ENCODE measurements at places on chromosomes 7 and 10.

- DNase-seq, result no peak
These were observed 311.8 kb upstream of the PRKCQ start for GRCh38 chr10:6891924-6892323.

DNA sequence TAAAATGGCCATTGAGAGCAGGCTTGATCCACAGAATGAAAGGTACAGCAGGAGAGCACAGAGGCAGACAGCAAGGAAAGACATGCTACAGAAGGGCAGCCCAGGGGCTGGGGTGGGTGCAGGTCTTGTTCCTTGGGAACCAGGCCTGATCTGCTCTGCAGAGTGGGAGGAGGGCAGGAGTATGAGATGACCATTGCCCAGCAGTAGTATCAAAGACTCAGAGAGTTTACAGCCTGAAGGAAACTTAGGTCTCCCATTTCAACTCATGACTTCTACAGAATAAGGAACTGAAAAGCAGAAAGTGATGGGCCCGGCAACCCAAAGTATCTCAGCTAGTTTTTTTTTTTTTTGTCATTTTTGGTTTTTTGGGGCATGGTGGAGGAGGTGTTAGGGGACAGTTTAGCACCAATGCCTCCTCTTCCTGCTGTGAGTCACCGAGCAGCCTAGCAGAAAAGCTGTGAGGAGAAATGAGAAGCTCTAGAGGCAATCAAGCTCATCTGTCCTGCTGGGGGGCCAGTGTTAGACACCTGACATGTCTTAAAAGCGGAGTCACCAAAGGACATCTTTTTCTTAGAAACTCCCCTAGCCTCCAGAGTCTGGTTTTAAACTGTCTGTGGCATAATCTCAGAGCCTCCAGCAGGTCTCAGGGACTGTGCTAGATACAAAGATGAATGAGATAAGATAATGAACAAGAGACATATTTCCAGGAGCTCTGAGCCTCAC, 34.3 kb upstream of the HERPUD2 start:
- DNase-seq, result peak; percentile 17

DNA sequence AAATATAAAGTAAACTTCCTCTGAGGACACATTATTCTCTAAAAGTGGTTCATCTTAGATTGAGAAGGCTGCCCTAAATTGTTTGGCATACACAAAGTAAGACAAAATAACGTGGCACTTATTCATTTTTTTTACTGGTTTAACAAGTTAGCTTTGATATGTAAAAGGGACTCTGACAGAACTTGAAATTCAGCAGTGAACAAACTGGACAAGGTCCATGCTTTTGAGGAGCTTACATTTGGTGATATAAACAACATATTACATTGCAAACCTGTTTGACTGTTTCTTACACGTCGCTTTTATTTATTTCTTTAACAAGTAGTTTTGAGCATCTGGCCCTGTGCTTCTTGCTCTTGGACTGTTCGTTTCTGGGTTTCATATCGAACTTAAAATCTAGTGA, 253.1 kb upstream of the POM121L12 start:
- no peak for DNase-seq

- DNase-seq, result no peak
These were observed 22.6 kb upstream of the PSAP start for GRCh38 chr10:71873582-71874211.

DNA sequence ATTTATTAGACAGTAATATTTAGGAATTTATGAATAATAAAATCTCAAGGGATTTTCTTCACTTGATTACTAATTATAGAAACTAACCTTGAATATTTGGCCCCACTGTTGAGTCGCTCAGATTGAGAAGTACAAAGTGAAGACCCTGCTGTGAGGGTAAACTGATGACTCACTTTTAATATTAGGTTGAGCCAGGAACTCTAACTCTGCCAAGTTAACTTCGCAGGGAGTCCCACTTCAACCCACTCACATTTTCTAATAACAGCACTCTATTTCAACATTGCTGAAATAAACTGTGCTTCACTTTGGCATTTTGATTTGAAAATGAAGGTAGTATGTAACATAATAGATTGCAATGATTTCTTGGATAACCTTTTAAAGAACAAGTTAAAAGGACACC, 200.7 kb downstream of the POLR1F start:
- DNase-seq, result no peak

- no peak for DNase-seq
These were observed 130.4 kb downstream of the CUL2 start for GRCh38 chr10:34959786-34960185.

GRCh38 chr7:149790146-149790548, 16.8 kb upstream of the ZNF467 start:
- no peak for DNase-seq

GRCh38 chr10:77849039-77849664, 77.4 kb downstream of the DLG5 start:
- DNase-seq, result no peak

DNA sequence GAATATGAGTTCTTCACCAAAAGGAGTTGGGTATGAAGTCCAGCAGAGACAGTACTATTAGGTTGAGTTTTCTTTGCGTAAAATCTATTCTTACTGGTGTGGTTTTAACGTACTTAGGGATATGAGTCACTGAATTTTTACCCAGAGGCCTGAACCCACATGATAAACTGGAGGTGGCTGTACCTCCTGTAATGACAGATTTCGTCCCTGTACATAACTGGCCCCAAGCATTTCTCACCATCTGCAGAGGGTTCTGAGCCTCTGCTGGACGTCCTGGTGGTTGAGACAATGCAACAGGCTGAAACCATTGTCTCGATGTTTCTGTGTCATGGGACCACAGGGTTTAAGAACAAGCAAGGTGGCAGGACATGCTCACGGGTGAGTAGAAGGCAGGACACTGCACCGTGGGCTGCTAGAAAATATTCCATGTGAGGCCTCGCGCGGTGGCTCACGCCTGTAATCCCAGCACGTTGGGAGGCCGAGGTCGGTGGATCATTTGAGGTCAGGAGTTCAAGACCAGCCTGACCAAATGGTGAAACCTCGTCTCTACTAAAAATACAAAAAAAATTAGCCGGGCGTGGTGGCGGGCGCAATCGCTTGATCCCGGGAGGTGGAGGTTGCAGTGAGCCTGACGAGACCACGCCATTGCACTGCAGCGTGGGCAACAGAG, 233.9 kb downstream of the DNAJB6 start:
- no peak for DNase-seq

GRCh38 chr10:59395984-59396383, 33.6 kb upstream of the FAM13C start:
- DNase-seq, result no peak

DNA sequence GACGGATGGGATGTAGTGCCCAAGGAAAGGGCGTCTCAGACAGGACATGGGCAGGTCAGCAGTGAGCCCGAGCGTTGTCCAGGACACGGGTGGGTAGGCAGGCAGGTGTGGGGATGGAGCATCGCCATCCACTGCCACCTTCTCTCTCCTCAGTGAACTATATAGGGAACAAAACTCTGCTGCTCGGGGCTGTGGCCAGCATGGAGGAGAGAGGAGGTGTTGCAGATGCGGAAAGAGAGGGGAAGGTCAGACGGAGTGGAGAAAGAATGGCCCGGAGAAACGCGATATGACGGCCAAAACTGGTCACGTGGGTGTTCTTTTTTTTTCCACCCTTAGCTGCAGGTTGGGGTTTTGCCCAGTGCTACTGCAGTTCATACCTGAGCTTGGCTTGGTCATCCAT, 71.2 kb downstream of the GRID1 start:
- no peak for DNase-seq

GRCh38 chr7:20280475-20281351, 50.0 kb upstream of the ITGB8 start:
- no peak for DNase-seq

- no peak for DNase-seq
These were observed 97.0 kb downstream of the TPK1 start for GRCh38 chr7:144738708-144739314.

DNA sequence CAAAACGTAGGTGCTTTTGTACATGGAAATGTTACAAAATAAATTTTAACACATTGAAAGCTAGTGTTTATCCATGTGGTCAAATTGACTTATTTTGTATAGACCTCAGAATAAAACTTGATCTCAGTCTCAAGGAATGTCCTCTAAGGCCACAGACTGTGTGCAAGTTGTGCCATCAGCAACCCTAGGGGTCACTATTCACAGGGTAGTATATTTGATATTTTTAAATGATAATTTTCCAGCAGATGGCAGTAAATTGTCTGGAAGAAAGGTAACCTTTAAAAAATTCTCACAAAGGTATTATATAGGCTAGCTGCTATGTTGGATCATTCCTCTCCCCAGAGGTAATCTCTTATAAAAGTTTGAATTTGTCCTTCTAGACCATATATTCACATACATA, 12.9 kb upstream of the SNX10 start:
- no peak for DNase-seq

DNA sequence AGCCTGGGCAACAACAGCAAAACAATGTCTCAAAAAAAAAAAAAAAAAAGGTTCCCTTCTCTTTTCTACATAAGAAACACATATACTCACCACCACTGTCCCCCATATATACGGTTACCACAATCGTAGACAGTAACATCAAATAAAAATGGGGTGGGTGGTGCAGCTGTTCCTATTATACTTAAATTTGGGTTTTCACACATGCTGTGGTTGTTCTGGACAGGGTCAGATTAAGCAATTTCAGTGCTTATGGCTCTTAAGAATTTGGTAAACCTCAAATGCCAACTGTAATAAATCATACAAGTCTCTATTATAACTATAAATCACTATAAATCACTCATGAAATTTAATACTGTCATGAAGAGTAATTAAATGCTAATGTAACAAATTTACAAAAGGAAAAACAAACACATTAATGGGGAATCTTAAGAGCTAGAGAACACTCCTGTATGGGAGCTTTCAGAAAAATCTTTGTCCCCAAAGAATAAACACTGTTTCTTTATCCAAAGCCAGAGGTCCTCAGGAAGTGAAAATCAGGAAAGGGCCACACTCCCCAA, 143.6 kb downstream of the GLI3 start:
- DNase-seq, result no peak

DNA sequence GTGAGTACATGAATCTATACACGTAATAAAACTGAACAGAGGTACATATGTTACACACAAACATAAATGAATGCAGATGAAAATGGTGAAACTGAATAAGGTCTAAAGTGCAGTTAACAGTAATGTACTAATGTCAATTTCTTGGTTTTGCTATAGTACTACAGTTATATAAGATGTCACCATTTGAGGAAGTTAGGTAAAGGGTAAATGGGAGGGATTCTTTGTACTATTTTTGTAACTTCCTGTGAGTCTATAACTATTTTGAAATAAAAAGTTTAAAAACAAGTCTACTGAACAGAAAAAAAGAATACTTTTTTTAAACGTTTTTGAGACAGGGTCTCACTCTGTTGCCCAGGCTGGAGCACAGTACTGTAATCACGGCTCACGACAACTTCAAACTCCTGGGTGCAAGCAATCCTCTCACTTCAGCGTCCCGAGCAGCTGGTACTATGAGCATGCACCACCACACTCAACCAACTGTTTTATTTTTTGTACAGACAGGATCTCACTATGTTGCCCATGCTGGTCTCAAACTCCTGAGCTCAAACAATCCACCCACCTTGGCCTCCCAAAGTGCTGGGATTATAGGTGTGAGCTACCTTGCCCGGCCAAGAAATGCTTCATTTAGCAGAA, 71.5 kb downstream of the WAPL start:
- DNase-seq, result no peak

- no peak for DNase-seq
These were observed 77.9 kb upstream of the PFKP start for GRCh38 chr10:2989292-2989947.

GRCh38 chr7:25069900-25070443, 55.1 kb downstream of the CYCS start:
- no peak for DNase-seq

DNA sequence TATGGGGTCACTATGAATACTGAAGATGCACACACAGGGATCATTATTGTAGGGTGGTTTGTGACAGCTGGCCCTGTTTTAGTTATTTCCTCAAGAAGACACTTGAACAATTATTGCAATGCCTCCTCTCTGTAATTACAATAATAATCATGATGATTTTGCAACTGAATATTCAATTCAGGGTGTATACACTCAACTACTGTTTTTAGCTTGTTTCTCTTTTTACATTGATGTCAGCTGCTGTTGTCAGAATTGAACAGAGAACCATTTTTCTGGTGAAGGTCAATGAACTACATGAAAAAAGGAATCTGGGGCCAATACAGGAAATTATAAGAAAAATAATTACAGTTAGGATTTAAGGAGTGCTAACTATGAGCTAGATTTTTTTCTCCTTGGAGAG, 28.6 kb upstream of the MKLN1 start:
- DNase-seq, result no peak

DNA sequence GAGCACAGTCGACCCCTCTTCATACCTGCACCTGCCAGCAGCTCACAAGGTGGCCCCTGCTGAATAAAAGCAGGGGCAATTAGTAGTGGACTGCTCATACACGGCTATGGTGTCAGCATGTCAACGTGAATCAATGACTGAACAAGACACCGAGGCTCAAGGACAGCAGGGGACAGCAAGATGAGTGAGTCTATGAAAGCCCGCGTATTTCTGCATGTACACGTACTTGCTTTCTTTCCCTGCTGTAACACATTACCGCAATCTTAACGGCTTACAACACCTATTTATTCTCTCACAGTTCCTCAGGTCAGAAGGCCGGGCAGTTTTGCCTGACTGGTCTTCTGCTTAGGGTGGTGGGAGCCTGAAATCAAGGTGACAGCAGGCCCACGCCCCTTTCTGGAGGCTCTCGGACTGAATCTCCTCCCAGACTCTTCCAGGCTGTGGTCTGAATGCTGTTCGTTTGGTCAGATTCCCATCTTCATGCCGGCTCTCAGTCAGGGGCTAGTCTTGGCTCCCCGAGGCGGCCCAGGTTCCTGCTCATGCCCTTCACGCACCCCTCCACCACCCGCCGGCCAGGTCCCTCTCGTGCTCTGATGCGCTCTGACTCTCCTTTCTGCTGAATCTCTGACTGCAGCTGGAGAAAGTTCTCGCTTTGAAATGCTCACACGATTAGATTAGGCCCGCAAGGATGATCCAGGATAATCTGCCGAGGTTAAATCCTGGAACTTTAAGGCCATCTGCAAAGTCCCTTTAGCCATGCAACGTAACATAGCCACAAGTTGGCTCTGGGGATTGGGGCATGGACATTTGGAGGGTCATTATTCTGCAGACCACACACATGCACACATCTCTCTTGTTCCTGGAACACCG, 7.8 kb upstream of the PPP2R2D start:
- no peak for DNase-seq

DNA sequence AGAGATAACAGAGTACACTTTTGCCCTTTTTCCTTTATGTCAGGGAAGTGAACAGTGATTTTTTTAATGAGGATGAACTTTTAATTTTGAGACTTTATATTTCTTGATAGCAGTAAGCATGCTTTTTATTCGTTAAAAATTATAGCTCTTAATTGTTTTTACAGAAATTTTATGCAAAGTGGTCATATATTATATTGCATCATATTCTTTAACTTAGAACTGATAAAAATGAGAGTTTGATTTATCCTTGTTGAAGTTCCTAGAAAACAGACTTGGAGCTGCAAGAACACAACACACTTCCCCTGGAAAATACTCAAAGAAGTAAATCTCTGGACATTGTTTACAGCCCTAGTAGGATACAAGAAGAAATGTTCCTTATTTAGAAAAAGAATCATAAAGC, 21.2 kb upstream of the MINDY3 start:
- no peak for DNase-seq

- no peak for DNase-seq
These were observed 68.0 kb downstream of the LANCL2 start for GRCh38 chr7:55432939-55433784.

GRCh38 chr7:67438198-67438882, 441.7 kb downstream of the TYW1 start:
- DNase-seq, result no peak

GRCh38 chr10:110074758-110075671, 67.2 kb downstream of the ADD3 start:
- DNase-seq, result no peak
